ENCODE measurements at places on chromosomes 4 and X.

DNA sequence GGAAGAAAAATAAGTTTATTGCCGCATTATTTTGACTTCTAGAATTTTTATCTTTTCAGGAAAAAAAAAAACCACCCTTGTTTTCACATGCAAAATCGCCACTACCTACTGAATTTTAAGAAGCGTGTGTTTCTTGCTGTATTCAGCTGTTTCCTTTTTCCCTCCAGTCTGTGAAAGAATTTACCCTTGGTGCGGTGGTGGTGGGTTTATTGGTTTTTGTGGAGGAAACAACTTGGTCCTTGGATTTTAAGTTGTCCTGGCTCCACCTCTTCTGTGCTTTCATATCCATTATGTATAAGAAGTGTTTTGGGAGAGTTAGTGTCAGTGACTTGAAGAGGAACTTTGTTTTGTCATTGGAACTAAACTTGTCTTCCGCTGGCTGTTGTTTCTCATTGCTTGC lies 8.1 kb downstream of the RAPGEF2 start:
- DNase-seq = no peak

DNA sequence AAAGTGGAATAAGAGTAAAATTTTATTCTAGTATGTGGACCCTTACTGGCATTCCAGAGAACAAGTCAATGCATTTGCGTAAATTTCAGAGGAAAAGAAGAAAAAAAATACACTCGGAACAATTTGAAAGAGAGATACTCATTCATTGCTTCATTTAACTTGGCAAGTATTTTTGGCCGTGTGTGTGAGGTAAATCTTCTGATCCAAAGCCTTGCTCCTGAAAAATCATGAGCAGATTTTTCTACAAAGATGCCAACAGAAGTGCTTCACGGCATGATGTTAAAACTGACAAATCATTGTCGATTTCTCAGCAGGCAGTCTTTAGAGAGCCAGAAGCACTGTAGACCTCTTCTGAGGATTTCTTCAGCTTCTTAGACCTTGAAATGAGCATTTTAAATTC lies 194.0 kb downstream of the COX18 start:
- DNase-seq = no peak

DNA sequence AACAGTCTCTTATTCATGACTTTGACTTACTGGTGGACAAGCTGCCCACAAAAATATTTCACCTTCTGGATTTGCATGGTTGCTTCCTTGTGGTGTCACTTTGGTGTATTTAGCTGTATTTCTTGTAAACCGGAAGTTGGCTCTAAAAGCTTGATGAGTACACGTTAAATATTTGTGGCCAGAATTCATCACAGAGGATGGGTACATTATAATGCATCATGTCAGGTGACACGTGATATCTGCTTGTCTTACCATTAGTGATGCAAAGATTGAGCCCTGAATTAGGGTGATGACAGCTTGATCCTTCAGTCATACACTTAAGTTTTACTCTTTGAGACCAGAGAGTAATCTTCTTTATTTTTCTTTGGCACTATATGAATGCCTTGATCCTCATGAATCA lies 188.3 kb upstream of the RPS6KA3 start:
- DNase-seq = no peak

DNA sequence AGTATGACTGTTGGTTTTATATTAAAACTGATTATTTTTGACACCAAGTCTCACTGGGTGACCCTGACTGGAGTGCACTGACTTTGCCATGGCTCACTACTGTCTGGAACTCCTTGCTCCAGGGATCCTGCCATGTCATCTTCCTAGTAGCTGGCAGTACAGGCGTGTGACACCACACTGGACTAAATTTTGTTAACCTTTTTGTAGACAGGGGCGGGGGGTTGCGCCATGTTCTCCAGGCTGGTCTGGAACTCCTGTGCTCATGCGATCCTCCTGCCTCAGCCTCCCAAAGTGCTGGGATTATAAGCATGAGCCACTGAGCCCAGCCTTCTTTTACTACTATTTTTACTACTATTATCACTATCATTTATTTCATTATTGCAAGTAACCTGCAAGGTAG lies 8.9 kb downstream of the XAGE1A start:
- DNase-seq = no peak

GRCh38 chrX:35682476-35682875 lies 115.7 kb upstream of the MAGEB16 start:
- DNase-seq = no peak

- no peak for DNase-seq
Measured at GRCh38 chrX:65874765-65875164, 165.1 kb downstream of the VSIG4 start.

DNA sequence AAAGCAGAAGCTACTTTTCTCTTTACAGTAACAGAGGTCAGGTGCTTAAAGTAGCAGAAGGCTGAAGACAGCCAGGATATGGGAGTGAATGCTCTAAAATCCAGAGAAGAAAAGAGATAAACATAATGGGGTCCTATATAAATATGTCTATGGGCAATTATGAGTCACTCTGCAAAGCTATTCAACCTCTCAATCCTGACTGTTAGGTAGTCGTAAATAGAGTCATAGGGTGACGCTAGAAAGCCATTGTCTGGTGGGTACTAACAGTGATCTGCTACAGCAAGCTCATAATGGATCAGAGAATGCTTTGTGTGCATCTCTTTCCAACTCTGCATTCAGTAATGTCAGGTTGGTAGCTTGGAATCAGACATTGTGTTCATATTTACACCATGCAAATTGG lies 53.5 kb upstream of the PDE5A start:
- no peak for DNase-seq

DNA sequence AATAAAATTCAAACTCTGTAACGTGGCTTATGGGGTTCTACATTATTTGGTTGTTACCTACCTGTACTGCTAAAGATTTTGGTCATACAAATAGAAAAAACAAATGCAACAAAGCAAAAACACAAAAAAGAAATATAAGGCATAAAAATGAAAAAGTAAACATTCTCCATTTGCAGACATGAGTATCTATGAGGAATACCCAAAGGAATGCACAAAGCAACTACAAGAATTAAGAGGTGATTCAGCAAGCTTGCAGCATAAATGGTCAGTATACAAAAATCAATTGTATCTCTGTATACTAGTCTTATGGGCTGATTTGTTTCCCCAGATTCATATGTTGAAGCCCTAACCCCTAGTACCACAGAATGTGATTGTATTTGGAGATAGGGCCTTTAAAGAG lies 3.6 kb upstream of the PDE5A start:
- no peak for DNase-seq

GRCh38 chr4:6401797-6402196 lies 70.6 kb downstream of the PPP2R2C start:
- DNase-seq = no peak

- no peak for DNase-seq
Measured at GRCh38 chr4:146335763-146336409, 121.5 kb downstream of the REELD1 start.

DNA sequence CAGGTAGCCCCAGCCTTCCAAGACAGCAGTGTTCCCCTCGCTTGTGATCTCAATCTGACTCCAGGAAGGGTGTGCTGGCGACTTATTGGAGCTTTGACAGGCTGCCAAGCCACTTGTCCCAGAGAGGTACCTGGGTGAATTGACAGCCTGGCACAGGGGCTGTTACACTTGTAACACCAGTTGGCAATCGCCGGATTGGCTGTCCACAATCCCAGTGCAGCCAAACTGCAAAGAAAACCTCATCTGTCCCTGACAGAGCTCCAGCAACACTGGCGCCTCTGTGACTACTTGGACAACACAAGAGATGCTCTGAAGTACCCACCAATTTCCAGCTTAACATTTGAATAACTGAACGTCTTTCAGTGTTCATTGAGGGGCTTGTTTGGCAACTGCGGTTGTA lies 76.8 kb upstream of the PRPS1 start:
- DNase-seq = no peak

GRCh38 chr4:142035566-142035965 lies 399.2 kb downstream of the IL15 start:
- no peak for DNase-seq

DNA sequence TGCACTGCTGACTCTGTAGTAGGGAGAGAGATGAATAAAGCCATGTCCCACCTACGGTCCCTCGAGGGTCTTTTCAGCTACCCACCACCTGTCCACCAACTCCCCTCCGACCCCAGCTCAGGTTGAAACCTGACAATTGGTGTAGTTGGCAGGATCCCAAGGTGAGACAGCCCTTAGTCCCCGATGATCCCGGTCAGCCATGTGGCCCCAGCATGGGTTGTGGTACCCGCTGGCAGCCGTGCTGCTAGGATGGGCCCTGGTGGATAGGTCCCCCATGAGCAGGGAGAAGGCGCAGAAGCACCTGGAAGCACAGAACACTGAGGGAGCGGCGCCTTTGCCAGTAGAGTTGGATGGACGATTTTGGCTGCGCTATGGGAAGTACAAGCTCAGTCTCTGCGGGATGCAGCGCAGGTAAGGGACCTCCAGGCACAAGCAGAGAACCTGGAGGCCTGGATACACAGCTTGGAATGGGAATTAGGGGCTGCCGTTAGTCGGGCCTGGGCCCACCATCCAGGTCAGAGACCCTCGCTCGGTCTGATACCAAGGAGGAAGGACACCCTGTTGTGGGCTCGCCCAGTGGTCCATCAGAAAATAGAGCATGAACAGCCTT lies 694.6 kb upstream of the AGA start:
- DNase-seq = peak; percentile 25

GRCh38 chr4:13782231-13782630 lies 154.7 kb upstream of the BOD1L1 start:
- DNase-seq = no peak

DNA sequence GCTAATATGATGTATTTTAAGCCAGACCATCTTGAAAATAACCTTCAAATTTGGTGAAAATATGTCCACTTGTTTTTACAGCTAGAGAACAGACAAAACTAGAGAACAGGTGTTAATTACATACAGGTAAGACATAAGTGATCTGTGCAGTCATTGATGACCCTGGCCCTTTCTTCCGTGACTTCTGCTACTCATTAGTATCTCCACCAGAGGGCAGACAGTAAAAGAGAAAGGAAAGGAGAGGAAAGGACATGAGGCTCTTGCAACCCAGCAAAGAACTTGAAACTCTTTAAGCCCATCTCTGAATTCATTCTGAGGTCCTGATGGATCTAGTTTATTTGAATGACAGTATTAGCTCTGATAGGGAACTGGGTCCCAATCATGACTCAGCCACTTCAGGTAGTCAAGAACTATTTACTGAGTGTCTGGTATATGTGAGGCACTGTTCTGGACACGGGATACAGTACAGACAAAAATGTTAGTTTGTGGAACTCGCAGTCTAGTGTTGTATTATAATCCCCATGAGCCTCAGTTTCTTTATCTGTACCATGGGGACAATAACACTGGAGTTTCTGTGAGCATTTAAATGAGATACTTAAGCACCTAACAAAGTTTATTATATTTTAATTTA lies 121.0 kb upstream of the TEX13D start:
- no peak for DNase-seq

- DNase-seq = no peak
Measured at GRCh38 chrX:26845056-26845455, 618.1 kb downstream of the PPP4R3C start.

- no peak for DNase-seq
Measured at GRCh38 chrX:33465137-33465536, 253.8 kb upstream of the DMD start.

DNA sequence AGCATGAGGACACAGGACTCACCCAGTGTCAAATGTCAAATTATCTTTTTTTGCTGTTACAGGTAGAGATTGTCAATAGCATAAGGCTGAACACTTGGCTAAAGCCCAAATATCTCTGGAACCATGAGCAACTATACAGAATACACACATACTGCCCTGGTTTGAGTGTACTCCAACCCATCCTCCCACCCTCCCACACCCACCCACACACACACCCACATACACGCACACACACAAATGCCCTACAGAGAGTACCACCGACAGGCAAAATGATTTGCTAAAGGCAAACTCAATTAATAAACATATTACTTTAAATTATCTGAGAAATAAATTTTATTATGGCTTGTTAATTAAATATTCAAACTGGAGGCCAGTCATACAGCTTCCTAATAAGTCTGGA lies 173.1 kb upstream of the MAP3K15 start:
- no peak for DNase-seq

GRCh38 chr4:40946652-40947051 lies 196.9 kb downstream of the NSUN7 start:
- DNase-seq = no peak

- DNase-seq = no peak
Measured at GRCh38 chr4:67499799-67500198, 45.5 kb downstream of the CENPC start.

- DNase-seq = no peak
Measured at GRCh38 chr4:24557026-24558025, 27.0 kb downstream of the DHX15 start.

All from sciatic nerve (tissue), 2 donors.